ENCODE measurements at places on chromosomes 12 and 14. TPM values are rescaled to one million over a fixed set of nuclear protein-coding genes. Genes with fewer than 3 reads are reported as not detected.

DNA sequence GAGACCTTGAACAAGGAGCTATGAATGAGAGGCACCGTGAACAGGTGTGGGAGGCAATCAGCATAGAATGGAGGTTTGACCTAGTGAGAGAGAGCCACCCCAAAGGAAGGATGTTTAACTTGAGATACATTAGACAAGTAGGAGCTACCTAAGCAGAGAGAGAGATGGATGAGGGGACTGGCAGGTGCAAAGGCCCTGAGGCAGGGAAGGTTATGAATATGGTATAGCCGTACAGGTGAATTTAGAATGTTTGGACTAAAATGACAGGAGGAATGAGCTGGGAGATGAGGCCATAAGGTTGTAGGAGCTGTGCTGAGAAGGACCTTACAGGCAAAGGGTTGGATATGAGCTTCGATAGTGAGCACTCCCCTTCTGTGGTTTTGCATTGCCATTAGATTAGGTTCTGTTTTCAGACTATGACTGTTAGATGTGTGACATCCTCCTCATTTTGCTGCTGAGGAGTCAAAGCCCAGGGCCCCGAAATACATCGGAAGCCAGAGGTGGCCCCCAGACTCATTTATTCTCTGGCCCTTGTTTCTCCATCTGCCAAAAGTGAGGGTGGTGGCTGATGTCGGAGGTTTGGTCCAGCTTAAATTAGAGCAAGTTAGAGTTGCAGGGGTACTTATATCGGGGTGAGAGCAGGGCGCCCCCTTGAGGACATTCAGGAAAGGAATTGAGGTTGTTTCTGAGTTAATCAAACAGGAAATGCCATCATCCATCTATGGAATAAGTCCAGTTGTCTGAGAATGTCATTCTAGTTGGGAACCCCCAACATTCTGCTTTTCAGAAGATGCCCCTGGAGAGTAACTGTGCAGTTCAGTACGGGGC is 29.4 kb downstream of the SLC24A4 start:
- H3K27ac ChIP-seq = no peak overlapping the region
- H3K27me3 ChIP-seq = no peaks in the 10 kb centered on the region
- no peaks in the 10 kb centered on the region for H3K36me3 ChIP-seq
- H3K4me1 ChIP-seq = no peaks in the 10 kb centered on the region

- H3K27ac ChIP-seq = no peak overlapping the region
- no peaks in the 10 kb centered on the region for H3K36me3 ChIP-seq
- H3K4me1 ChIP-seq = no peaks in the 10 kb centered on the region
- H3K4me3 ChIP-seq = no peak overlapping the region
These were observed 79.3 kb downstream of the KIF26A start for GRCh38 chr14:104217486-104218360.

GRCh38 chr12:123761841-123762714 is at the start of gene DNAH10:
Gene DNAH10 (plus strand): TSS chr12:123762301. CDS start chr12:123762337, 36 bp downstream.
- no peaks in the 10 kb centered on the region for H3K36me3 ChIP-seq
- DNase-seq = no peak
- H3K27ac ChIP-seq = no peak within 1 kb of the TSS
- H3K27me3 ChIP-seq = no peaks in the 10 kb centered on the region
- H3K4me3 ChIP-seq = peak within 1 kb of the TSS; percentile 21
- H3K4me1 ChIP-seq = no peaks in the 10 kb centered on the region

The TMEM179 gene
- not detected for total RNA-seq

The LRRK2 gene
- 14.0 TPM for total RNA-seq
